ENCODE measurements at places on chromosomes 2 and 18. TPM values are rescaled to one million over a fixed set of nuclear protein-coding genes. Genes with fewer than 3 reads are reported as not detected.

DNA sequence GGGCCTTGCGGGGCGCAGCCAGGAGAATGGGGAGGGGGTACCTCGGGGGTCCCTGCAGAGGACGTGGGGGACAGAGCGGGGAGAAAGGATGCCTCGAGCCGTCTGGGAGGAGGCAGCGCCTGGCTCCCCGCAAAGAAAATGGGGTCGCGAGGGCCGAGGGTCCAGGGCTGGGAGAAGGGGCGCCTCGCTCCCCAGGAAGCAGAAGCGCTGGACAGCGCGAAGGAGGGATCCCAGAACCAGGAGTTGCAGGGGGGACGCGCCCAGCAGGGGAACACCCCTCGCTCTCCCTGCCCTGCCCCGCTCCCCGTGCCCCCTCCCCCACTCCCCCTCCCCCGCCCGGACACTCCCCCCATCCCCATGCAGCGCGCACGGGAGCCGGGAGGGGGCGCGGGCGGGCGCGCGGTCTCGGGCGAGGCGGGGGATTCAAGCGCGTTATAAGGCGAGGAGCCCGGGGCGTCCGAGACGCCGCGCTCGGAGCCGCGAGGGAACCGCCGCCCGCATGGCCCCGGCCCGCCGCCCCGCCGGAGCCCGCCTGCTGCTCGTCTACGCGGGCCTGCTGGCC, at the start of gene ERFE:
Gene ERFE (plus strand): TSS at position 462 of the 562 bp plus-strand sequence. CDS start 38 bp downstream, at position 500.
- H3K27me3 ChIP-seq = peaks cover 24% of the 10 kb centered on the region
- H3K4me3 ChIP-seq = peak within 1 kb of the TSS; percentile 22
- no peaks in the 10 kb centered on the region for H3K36me3 ChIP-seq
- DNase-seq = peak; percentile 80

The CDH20 gene
- not detected for total RNA-seq

DNA sequence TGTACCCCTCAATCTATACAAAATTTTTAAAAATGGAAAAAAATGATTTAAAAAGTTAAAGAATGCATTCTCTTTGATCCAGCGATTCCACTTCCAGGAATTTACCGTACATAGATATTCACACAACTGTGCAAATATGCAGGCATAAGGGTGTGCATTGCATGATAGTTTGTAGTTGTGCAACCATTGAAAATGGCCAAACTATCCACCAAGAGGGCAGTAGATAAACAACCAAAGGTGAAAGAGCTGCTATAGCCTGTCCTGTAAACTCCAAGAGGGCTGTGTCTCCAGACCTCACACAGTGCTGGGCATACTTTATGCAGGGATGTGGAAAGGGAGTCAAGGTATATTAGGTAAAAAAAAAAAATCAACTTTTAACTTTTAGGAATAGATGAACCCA, 116.5 kb upstream of the NEDD4L start:
- peaks cover 5% of the 10 kb centered on the region for H3K4me1 ChIP-seq
- no peak overlapping the region for H3K4me3 ChIP-seq
- no peaks in the 10 kb centered on the region for H3K27me3 ChIP-seq
- H3K27ac ChIP-seq = no peak overlapping the region
- H3K36me3 ChIP-seq = no peaks in the 10 kb centered on the region

GRCh38 chr2:73716543-73717250, 20.4 kb downstream of the TPRKB start:
- peak overlapping the region; percentile 45 for H3K27ac ChIP-seq
- H3K27me3 ChIP-seq = no peaks in the 10 kb centered on the region
- no peaks in the 10 kb centered on the region for H3K4me1 ChIP-seq
- DNase-seq = no peak
- no peaks in the 10 kb centered on the region for H3K36me3 ChIP-seq
- H3K4me3 ChIP-seq = no peak overlapping the region

The MREG gene
- 13.9 TPM for total RNA-seq

DNA sequence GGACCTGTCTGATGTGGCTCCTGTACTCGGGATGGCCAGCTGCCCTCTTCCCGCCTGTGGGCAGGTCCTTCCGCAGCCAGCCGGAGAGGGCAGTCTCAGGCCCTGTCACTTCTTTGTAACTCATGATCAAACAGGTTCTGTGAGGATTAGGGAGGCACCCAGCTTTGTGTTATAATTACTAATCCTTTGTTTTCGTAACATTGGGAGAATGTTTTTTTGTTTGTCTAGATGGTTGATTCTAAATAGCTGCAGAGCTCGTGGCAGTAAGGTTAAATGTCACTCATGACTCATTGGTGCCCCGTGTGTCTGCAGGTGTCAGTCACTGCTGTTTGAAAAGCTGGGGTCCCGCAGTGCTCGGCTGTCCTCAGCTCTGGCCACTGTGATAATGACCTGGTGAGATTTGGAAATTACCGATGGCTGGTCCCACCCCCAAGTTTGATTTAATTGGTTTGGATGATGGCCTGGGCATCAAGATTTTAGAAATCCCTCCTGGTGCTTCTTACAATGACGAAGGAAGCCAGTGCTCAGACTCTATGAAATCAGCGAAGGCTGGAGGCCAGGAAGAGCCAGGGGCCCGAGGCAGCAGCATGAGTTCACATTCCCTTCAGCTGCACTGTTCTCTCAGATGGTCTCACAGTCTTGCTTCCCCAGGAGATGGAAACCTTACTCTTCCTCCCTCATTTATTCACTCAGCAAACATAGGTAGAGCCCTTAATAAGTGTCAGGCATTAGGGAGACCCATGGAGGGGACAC, 172.8 kb downstream of the VAPA start:
- no peak overlapping the region for H3K27ac ChIP-seq
- H3K36me3 ChIP-seq = no peaks in the 10 kb centered on the region
- H3K4me3 ChIP-seq = no peak overlapping the region
- DNase-seq = no peak
- H3K4me1 ChIP-seq = no peaks in the 10 kb centered on the region

The PTPRN gene
- not detected for total RNA-seq

DNA sequence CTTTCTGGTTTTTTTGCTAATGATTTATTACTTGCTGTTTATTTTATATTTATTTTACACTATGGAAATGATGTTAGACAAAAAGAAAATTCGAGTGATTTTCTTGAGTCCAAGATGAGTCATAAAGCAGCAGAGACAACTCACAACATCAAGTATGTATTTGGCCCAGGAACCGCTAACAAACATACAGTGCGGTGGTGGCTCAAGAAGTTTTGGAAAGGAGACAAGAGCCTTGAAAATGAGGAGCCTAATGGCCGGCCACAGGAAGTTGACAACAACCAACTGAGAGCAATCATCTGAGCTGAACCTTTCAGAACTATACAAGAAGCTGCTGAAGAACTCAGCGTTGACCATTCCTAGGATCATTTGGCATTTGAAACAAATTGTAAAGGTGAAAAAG, 594.1 kb downstream of the SATB2 start:
- DNase-seq = no peak
- H3K27ac ChIP-seq = no peak overlapping the region
- no peaks in the 10 kb centered on the region for H3K4me1 ChIP-seq

DNA sequence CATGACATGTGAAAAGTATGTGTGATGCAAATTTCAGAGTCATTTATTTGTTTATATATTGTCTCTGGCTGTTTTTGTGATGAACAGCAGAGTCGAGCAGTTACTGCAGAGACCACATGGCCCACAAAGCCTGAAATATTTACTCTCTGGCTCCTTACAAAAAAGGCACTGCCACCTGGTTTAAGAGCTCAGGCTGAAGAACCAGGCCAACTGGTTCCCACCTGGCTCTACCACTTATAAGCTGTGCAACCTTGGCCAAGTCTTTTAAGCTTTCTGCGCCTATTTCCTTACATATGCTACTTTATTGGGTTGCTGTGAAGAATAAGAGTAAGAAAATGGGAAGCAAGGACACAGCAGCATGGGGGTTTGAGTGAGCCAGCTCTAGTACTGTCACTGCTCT, 207.6 kb downstream of the L3MBTL4 start:
- DNase-seq = peak; percentile 43
- no peaks in the 10 kb centered on the region for H3K4me1 ChIP-seq
- H3K27me3 ChIP-seq = no peaks in the 10 kb centered on the region
- H3K4me3 ChIP-seq = no peak overlapping the region
- no peak overlapping the region for H3K27ac ChIP-seq

DNA sequence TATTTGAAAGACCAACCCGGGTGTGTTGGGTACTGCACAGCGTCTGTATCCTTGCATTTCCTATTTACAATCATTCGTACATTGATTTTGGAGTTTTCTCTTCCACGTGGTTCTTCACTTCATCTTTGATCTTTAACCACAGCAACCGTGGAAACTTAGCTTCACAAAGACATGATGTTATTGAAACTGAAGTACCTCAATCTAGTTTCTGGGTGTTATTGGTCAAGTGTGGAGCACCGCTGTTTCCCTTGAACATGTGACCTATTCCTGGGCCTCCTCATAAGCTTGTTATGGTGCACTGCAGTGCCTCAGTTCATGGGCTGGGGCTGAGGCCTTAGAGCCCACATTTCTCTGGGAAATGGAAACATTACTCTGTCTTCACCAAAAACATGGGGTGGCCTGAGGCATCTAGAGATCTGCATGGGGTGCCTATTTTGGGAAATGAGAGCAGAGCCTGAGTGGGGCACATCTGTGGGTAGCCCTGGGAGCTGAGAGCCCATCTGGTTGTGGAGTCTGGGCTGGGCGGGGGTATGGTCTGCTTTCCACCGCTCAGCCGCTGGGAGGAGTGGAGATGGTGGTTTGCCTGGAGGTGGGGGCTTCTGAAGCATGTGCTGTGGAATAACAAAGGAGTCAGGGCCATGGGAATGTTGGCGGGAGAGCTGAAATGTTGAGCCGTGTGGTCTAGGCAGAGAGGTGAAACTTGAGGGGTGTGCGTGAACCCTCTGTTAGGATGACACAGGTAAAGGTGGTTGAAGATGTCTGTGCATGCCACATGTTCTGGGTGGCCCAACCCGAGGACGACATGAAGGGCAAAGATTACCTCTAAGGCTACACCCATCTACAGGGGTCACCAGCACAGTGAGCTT, 37.4 kb downstream of the ZNF236 start:
- H3K4me3 ChIP-seq = no peak overlapping the region
- no peaks in the 10 kb centered on the region for H3K27me3 ChIP-seq
- peaks cover 51% of the 10 kb centered on the region for H3K36me3 ChIP-seq
- no peak for DNase-seq
- no peak overlapping the region for H3K27ac ChIP-seq
- no peaks in the 10 kb centered on the region for H3K4me1 ChIP-seq
